ENCODE measurements at places on chromosomes 1 and 21.

DNA sequence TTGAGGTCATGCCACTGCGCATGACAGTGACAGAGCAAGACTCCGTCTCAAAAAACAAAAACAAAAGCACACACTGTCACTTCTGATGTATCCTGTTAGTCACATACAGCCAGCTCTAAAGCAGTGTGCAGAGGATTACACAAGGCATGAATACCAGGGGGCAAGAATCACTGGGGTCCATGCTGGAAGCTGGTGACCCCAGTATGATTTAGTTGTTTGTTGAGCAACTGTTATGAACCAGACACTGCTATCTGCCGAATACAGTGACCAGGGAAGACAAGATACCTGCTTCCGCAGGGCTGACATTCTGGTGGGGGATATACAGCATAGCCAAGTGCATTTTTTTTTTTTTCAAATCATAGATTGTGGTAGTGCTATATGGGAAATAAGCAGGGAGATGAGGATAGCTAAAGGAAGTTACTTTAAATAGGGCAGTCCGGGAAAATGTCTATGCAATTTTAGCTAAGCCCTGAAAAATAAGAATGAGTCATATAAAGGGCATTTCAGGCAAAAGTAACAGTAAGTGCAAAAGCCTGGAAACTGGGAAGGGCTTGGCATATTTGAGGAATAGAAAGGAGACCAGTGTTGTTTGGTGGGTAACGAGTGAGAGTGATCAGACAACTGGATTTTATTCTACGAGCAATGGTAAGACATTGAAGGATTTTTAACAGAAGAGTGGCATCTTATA, 69.7 kb downstream of the ADSS2 start:
- no peak for DNase-seq

GRCh38 chr1:59314776-59315528, 18.1 kb downstream of the FGGY start:
- DNase-seq: no peak

DNA sequence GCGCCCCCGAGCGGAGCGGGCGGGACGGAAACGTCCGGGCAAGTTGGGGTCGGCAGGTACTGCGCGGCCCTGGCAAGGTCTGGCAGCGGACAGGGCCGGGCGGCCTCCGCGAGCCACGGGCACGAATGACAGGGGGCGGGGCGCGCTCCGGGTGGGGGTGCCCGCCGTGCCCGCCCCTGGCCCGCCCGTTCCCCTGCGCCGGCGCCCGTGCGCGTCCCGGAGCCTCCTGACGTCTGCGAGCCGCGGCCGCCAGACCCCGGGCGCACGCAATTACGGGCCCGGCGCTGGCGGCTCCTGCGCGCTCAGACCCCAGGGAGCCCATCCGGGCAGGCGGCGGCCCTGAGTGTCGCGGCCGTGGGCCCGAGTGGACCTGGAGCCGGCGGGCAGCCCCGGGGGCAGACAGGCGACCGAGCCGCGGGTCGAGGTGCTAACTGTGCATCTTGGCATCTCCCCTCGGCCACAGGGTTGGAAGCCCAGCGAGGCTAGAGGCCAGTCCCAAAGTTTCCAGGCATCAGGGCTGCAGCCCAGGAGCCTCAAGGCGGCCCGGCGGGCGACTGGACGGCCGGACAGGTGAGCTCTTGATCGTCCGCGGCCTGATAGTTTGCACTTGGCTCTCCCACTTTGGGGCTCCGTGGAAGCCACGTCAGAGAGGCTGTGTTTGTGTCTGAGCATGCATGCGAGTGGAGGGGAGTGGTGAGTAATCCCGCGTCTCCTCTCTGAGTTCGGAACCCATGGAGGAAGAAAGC, 918 bp downstream of the MIB2 start:
- DNase-seq: no peak

DNA sequence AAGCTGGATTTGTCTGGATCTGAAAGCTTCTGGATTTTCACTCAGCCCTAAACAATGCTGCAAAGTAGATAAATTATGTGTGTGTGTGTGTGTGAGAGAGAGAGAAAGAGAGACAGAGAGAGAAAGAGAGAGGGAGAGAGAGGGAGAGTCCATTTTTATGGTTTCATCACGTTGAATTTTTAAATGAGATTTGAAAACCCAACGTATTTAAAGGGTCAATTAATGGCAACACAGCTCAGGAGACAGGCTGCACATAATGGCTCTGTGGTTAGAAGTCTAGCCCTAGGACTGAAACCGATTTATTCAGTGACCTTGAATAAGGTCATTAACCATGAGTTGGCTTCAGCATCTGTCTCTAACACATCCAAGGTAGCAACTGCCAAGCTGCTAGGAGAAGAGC, 35.3 kb upstream of the FMN2 start:
- DNase-seq: no peak

- DNase-seq: no peak
Measured at GRCh38 chr1:15070145-15070748, 83.3 kb upstream of the TMEM51 start.

GRCh38 chr1:242456726-242457269, 67.7 kb downstream of the PLD5 start:
- no peak for DNase-seq

DNA sequence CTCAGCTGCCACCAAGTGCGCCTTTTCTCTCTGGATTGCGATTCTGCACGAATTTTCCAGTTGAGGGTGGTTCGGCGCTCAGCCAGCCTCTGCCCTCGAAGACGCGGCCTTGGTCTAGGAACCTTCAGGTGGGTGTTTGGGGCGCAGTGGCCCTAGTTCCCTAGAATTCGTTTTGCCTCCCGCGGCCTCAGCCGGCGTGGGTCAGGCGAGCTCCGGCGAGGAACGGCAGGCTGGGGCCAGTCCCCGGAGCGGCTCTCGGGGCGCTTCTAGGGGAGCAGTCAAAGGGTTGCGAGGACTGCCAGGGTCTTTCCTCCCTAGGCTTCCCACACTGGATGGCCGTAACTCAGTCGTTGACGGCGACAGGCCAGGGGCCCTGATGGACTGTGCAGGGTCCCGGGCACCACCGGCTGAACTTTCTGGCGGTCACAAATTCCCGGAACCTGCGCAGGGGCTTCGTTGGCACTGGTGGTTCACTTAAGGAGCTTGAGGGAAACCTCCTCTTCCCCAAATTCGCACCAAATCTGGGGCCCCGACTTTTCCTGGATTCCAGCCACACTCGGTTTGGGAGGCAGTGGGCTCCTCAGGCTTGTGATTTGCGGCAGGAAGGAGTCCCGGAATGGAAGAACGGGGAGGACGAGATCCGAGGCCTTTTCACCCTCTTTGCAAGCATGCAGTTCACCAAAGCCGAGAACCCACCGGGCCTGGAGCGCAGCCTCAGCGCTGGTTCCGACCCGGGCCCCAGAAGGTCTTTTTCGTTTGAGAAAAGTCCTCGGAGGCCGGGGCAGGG, 1.2 kb downstream of the DMBX1 start:
- no peak for DNase-seq

DNA sequence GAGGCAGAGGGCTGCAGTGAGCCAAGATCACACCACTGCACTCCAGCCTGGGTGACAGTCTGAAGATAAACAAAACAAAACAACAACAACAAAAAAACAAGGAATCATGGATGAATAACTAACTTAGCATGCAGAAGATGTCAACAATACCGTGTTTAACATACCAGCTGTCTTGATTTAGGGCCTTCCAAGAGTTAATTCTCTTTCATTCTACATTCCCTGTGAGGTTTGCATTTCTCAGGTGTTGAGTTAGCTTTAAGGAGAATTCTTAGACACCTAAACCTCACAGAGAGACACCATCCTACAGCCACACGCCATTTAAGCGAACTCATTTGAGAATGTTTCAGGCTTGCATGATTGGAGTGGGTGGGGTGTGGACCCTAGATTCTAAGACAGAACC, 363.1 kb upstream of the RUNX1 start:
- no peak for DNase-seq

DNA sequence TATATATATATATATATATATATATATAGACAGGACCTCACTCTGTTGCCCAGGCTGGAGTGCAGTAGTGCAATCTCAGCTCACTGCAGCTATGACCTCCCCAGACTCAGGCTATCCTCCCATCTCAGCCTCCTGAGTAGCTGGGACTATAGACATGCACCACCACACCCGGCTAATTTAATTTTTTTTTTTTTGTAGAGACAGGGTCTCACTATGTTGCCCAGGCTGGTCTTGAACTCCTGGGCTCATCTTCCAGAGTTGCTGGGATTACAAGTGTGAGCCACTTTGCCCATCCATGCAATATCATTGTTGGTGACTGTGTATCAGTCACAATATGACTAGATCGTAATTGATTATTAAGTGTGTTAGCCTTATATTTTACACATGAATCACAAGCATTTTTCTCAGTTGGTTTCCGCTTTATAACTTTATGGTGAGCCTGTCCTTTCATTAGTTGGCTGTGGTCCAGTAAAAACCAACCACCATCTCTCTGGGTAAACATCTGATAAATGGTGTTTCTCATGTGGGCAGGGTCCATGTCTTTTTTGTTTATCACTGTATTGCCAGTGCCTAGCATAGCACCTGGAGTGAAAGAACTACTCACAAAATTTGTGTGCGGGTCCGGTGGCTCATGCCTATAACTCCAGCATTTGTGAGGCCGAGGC, 63.6 kb downstream of the MYOM3 start:
- DNase-seq: no peak

DNA sequence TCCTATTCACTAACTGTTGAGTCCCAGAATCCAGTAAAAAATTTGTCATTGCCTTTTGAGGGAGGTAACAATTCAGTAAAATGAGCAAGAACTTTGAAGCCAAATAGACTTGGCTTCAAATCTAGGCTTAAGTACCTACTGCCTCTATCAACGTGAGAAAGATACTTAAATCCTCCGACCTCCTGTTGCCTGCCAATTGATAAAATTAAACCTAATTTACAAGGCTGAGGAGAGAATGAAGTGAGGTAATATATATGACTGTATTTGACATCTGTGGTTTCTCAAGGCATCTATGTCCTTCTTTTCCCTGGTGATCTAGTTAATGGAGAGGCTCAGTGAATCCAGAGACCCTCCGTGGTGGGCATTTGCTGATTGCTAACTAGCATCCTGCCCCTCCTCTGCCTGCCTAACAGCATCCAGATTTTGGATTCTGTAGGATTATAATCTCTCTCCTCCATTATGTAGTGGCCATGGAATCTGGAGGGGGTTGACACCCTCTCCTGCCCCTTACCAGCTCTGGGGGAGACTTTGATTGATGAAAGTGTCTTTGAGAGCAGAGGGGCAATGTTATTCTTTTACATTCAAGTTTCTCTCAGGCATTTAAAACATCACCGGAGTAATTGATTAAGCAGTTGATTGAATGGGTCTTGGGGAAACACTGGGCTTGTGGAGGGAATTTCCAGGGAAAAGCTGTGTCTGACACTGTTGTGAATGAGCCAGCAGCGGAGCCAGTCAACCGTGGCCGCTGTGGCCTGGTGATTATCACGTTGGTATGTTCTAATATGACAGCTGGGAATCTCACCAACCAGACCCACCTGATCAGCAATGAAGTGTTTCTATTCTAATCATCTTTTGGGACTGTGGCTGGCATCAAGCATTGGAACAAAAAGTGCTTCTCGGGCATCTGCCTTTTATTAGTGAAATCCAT, 140.7 kb upstream of the FAM78B start:
- DNase-seq: no peak

DNA sequence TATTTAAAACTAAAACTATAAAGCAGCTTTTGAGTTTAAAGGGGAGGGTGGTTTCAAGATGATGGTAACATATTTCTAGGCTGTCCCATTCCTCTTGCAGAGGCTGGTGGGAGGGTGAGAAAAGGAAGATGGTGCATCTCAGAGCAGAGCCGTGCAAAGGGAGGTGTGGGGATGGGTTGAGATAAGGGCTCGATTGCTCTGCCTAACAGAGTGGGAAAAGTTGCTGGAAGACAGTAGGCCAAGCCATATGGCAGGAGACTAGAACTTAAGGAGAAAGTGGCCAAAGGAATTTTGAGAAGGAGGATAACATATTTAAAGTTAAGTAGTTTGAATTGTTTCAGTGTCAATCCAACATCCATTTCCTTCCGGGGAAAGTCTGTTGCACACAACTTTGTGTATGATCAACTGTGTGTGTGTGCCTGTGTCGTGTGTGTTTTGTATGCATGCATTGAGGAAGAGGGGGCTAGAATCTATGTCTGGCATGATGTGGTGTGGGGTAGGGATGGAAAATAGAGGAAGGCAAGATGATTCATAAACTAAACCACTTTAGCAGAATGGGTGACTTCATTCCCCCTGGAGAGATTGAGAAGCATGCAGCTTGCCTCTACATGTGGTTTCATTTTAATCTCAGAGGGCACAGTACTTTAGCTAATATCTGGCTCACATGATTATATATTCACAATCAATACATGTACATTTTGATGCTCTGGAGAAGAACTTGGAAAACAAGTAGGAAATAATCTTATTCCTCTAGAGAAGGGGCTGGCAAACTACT, 145.0 kb upstream of the DNAH14 start:
- DNase-seq: no peak

- DNase-seq: no peak
Measured at GRCh38 chr1:153384958-153385580, 5.8 kb downstream of the S100A8 start.

DNA sequence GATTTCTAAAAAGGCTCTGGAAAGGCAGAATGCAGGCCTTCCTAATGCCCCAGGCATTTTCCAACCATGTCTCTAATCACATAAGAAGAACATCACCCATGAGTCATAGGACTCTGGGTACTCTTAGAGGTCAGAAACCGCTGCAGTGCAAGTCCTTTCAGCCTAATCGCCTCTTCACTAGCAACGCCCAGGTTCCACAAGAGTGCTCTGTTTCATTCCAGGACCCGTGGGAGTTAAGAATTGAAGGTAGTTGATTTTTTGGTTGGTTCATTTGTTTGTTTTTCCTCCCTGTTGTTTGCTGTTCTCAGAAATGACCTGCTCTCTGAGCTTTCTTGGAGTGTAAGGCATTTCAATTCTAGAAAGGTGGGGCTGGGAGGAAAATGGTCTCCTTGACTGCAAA, 123.2 kb downstream of the NR5A2 start:
- no peak for DNase-seq

DNA sequence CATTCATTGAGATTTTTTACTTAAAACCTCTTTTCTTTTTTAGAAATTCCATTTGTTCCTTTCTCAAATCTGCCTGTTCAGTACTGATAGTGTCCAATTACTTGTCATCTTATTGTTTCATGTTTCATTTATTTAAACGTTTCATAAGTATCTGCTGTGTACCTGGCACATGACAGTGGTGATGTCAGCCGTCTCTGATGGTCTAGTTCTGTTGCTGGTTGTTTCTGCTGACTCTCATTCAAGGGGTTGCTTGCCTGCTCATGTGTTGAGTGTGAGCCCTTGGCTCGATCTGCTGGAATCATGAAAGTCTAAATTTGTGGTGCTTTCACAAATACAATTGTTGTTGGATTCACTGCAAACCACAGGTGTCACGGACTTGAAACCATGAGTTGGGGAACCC, 25.5 kb upstream of the C2CD2 start:
- DNase-seq: no peak

- DNase-seq: no peak
Measured at GRCh38 chr1:229388897-229389580, 44.9 kb downstream of the ACTA1 start.

GRCh38 chr1:156160743-156161171, 7.4 kb downstream of the SEMA4A start:
- no peak for DNase-seq

DNA sequence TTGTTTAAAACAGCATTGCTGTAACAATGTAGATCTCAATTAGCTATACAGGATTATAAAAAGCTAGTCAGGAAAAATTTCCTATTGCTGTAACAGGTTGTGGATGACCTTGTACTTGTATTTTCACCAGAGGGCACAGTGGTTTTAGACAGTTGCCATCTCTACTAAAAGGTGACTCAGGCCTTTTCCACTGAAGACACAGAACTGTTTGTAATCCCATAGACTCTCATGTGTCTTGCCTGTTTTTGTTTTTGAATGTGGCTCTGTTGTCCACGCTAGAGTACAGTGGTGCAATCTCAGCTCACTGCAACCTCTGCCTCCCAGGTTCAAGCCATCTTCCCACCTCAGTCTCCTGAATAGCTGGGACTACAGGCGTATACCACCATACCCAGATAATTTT, 5.9 kb downstream of the MTFR1L start:
- no peak for DNase-seq

Measured in GM12892 (cell line).